ENCODE measurements at places on chromosomes 4 and X.

DNA sequence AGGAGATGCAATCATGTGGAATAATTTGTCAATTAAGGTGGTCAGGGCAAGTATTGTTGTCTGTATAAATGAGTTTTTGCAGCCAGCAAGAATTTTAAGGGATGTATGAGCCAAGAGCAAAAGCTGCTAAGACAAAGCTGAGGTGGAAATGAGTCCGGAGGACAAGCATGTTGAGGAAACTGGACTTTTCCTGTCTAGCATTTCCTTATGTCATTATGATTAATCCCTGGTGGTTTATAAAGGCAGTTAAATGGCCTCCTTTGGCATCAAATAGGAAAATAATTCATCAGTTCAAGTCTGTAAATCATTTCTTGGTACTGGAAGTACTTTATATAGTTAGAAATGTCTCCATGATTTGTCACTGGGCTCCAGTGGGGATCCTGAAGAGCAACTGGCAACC, 61.6 kb upstream of the TEX13A start:
- no peak for DNase-seq

DNA sequence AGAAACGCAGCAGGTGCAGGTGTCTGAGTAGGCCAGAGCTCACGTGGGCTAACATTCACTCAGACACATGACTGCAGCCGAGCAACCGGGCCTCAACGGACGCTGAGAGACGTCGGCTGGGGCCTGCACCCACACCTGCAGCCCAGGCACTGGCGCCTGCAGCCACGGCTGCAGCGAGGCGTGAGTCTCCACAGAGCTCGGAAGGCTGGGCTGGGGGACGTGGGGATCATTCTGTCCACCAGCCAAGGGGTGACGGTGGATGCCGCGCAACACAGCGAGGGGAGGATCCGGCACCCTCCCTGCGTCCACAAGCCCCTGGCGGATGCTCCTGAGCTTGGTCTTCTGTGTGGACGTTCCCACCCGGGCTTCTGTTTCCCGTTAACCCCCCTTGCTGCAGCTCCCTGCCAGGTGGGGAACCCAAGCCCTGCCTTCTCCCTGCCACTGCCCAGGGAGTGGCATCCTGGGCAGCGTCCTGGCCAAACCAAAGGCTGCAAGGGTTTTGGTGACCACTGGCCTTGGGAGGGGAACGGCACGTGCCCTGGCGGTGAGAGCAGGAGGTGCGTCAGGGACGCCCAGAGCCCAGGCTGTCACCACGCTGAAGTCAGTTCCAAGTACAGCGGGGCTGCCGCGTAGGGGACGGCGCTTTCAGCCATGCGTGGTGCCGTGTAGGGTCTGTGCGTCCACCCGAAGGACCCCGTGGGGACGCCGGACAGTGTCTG, 16.3 kb downstream of the PPP2R3B start:
- DNase-seq = no peak

- DNase-seq = no peak
Observed at GRCh38 chr4:72239487-72240116, 207.8 kb downstream of the NPFFR2 start.

- no peak for DNase-seq
Observed at GRCh38 chr4:172751550-172751949, 417.1 kb upstream of the GALNT7 start.

GRCh38 chr4:54234497-54235205, 5.6 kb downstream of the PDGFRA start:
- DNase-seq = no peak

GRCh38 chrX:41435708-41436107, 11.4 kb upstream of the NYX start:
- no peak for DNase-seq

DNA sequence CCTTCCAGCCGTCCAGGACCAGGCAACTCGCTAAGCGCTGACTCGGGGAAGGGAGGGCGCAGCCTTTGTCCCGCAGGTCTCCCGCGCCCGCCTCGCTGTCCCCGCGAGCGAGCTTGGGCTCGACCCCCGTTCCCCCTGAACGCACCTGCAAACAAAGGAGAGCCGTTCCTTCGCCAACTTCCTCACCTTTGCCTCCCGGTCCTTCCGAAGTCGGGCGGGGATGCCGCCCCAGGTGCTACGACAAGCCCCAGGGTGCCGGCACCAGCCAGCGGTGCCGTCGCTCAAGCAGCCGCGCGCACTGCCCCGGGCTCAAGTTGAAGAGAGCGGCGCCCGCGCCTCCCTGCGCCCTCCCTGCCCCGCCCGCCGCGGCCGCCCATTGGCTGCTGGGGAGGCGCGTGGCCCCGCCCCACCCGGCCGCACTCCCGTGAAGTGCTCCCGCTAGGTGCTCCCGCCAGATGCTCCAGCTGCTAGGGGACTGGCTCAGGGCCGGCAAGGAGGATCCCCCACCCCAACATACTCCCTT, 107.1 kb downstream of the NSUN7 start:
- DNase-seq = peak; percentile 87

DNA sequence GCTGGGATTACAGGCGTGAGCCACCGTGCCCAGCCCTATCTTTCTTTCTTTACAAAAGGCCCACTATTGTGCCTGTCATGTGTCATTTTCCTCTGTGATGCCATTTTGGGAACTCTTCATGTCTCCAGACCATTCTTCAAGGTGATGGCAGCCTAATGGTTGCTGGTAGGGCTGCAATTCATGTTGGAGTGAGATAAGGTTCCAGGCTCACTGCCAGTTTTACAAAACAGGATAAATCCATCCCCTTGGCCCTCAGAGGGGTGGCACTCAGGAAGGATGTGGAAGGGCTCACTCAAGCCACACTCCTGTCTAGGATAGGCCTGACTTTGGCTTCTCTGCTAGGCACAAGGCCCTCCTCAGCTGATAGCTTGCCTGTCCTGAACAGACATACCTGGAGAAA, 3.8 kb downstream of the TCEAL9 start:
- DNase-seq = no peak

DNA sequence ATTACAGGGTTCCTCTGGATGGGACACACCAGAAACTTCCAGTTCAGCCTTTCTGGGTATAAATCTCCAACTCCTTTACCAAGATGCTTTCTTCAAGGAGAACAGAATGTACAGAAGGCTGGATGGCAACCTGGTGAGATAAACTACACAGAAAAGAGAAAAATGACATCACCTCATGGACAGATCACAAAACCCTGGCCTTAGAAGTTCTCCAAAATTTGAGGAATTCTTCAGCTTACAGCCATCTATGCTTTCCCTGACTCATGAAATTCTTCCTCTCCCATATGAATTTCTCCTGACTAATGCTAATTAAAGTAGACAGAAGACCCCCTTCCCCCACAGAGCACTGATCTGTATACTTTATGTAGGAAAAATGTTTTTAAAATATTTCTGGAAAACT, 345.4 kb downstream of the STIM2 start:
- no peak for DNase-seq

GRCh38 chr4:152382057-152382785, 153.7 kb downstream of the FBXW7 start:
- DNase-seq = no peak

DNA sequence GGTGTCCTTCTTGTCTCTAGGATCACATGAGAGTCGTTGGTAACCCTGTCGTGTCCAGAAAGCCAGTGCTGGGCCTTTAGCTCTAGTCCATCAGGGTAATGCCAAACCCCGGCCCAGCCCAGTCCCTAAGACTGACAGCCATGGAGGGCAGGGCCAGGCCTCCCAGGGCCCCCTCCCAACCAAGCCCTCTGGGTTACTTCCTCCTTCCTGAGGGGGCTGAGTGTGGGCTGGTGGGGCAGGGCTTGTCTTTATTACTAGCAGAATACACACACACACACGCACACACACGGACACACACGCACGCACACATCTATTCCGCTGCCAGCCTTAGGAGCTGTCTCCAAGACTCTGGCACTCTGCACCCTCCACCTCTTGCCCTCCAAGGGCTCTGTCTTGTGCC, 35.6 kb upstream of the CDKN2AIP start:
- DNase-seq = no peak

GRCh38 chr4:87425711-87426110, 3.3 kb downstream of the NUDT9 start:
- DNase-seq = no peak

DNA sequence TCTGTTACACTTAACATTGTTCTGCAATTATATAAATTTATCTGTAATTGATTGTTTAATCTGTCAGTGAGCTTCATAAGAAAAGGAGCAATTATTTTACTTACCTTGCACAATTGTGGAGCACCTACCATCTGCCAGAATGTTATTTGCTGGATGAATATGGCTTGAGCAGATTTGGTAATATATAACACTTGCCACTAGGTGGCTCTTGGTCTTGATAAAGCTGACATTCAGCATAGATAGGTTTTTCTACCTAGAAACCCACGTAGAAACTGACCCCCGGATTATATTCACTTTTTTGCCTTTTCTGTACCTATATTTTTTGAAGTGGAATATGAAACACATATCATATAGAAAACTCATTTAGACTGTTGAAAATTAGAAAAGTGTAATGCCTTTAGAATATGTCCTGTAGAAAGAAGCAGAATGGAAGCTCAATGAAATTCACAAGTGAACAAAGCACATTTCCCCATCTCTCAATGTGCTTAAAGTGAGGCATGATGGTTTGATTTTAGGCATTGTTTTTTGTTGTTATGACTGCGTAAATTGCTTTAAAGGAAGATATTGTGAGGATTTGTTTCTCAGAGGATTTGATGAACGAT, 9.5 kb downstream of the RBPJ start:
- DNase-seq = no peak

GRCh38 chrX:141314441-141314840, 72.1 kb upstream of the SPANXC start:
- DNase-seq = no peak

DNA sequence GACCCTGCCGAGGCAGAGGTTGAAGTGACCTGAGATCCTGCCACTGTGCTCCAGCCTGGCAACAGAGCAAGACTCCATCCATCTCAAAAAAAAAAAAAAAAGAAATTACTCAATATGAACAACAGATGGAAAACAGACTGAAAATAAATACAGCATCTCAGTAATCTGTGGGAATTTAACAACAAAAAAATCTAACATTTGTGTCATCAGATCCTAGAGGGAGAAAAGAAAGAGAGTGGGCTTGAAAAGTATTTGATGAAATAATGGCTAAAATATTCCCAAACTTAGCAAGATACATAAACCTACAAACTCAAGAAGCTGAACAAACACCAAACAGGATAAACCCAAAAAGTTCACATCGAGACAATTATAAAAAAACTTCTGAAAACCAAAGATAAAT, 84.7 kb downstream of the CENPC start:
- DNase-seq = no peak

- DNase-seq = no peak
Observed at GRCh38 chr4:1565598-1566295, 118.4 kb downstream of the FAM53A start.

DNA sequence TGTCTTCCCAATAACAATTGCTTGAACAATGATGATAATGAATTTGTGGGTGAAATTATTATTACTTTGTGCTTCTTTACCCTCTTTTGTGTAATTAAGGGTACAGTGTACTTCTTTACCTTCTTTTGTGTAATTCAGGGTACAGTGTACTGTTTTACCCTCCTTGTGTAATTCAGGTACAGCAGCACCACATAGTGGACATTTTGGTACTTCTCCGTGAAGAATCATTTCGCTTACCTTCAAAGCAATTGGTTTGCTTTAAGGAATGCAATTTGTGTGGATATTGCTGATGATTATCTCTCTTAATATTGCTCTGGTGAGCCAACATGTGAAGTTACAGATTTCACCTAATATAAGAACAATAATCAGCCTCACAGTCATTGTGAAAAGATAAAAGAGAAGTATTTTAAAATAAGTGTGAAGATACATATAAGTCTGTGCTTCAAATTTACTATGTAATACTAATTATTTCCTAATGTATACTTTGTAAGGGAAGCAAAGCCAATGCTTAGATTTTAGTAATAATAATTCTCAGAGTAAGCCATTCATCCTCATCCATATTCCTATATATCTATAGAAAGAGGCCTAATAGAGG, 27.2 kb upstream of the SEC24B start:
- no peak for DNase-seq

DNA sequence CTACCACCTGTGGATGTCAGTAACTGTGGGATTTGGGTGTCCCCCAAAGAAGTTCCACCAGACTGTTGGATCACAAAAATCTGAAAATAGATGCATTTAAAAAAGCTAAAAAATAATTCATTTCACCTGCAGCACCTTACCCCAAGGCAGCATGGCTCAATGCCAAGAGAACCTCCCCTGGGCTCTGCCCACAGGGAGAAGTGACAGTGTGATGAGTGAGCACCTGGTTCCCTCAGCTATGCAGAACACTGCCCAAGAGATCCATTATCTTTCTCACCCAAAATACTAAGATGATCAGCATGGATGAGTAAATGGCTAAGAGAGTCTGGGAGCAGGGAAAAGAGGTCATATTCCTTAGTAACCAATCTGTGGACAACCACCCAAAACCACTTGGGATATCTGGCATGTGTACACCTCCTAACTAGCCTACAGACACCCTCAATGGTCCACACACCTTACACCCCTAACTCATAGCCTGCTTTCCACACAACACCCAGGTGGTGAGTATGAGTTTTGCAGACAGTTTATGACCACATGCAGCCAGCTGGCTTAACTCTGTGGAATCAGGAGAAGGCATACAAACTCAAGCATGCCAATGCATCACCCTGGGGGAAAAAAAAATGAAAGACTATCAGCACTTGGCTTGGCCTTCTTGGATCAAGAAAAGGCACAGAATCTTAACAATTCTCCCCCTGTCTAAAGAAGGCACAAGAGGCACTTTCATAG, 416.5 kb upstream of the SMIM31 start:
- DNase-seq = no peak

GRCh38 chrX:7054219-7055216, 93.0 kb upstream of the STS start:
- DNase-seq = no peak

GRCh38 chr4:143291314-143291713, 45.4 kb upstream of the GAB1 start:
- DNase-seq = no peak

- no peak for DNase-seq
Observed at GRCh38 chrX:115266300-115266699, 23.2 kb upstream of the LUZP4 start.

- DNase-seq = no peak
Observed at GRCh38 chr4:151314479-151314878, 10.9 kb downstream of the SH3D19 start.

DNA sequence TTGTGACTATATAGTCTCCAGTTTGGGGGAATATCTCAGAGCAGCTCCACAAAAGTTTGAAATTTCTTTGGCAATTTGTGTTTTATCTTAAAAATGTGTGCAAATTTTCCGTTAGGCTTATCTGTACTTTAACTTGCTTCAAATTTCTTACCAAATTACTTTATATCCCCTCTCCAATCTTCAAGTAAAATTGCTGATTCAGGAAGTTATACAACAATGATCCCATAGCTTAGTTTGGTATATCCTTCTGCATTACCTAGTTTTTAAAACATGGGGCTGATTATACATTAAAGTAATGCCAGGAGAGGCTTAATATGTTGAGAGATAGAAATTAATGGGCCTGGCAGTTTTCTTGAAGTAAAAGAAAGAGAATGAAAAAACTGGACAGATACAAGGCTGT, 66.6 kb downstream of the TAF1 start:
- no peak for DNase-seq

GRCh38 chr4:140342620-140343019, 30.8 kb upstream of the SCOC start:
- no peak for DNase-seq
